ENCODE measurements at places on chromosomes 3 and 15.
A peak's percentile ranks its signal among the peaks of the same experiment; 100 is the strongest.

DNA sequence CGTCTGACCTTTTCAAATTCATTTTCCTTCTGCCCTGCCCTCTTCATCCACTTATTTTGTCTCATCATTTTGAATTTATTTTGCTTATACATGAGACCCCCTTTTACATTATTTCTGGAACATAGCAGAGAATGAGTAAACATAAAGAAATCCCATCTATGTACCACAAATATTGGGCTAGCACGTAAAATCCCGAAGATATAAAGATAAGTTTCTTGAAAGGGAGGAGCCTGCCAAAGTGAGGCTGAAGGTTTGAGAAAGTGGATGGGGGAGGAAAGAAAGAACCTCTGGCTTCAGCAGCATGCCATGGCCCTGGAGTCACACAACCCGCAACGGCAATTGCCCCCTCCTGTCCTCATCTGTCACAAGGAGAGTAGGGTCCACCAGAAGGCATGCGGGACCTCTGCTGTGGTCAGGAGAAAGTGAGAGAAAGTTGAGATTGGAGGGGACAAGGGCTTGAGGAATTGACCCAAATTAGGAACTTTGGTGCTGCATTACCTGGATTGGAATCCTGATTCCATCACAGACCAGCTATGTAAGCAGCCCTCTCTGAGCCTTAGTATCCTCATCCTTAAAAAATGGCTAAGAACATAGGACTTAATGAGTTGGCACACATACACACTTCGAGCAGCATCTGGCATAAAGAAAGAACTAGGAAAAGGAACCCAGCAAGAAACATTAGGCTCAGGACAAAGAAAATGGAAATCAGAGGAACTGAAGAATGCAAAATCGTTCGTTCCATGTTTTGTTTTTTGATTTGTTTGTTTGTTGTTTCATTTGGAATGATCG, 53.7 kb upstream of the GYG1 start:
- DNase-seq: no peak

DNA sequence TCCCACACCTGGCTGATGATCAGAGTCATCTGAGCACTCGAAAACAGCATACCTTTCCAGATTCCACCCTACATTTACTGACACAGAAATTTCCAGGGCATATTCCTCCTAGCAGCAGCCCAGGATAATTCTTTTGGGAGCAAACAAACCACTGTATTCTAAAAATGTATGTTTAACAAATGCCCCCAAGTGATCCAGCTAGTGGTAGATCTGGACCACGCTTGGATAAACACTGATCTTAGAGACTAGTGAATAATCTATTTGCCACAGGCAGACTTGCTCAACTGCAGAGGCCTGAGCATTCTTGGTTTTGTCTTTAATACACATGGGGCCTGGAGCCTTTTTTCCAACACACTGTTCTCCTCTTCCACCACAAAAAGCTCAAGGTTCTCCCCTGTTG, 89.6 kb downstream of the TM4SF4 start:
- no peak for DNase-seq

DNA sequence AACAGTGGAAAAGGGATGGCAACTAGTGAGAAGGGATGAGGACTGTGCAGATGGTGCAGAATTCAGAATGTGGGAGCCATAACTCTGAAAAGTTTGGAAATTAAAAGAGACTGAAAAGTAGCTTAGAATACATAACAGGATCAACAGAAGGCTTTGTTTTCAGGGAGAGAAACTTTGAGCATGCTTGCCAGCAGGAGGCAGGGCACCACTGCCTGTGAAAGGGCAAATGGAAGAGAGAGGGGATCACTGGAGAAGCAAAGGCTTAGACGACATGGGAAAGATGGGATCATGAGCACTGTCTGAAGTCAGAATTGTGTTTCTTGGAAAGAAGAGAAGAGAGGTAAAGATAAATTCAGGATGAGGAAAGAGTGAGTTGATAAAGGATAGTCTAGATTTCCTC, 99.6 kb downstream of the ABI3BP start:
- DNase-seq: no peak

- DNase-seq: no peak
Measured at GRCh38 chr15:34338347-34338746, 766 bp upstream of the SLC12A6 start.

- DNase-seq: no peak
Measured at GRCh38 chr3:110027446-110028080, 690.2 kb upstream of the DPPA4 start.

GRCh38 chr3:177574222-177574856, 377.1 kb upstream of the TBL1XR1 start:
- no peak for DNase-seq

DNA sequence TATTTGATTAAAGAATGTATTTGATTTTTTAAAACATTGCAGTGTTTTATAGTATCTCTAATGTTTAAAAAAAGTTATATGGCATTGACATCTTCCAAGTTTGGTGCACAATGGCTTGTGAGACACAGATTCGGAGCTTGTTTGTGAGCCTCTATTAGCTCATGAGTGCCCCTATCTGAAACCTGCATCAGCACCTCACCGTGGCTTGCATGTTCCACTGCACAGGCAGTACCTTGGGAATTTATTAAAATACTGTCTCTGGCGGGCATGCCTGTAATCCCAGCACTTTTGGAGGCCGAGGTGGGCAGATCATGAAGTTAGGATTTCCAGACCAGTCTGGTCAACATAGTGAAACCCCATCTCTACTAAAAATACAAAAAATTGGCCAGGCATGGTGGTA, 6.8 kb upstream of the RTP2 start:
- DNase-seq: no peak

DNA sequence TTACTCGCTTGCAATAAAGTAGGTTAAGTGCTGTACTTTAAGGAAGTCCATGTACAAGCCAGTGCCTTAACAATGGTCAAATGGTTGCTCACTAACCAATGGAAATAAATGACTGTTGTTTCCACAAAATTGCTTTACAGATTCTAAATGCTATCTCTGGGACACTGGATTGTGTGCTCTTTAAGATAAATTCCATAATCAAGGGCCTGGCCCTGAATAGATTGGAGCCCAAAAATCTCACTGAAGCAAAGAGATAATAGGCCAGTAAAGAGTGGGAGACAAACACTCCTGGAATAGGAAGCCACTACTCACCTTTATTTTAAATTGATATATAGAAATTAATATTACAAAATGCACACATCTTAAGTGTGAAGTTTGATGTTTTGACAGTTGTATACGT, 62.4 kb upstream of the GOLGA6B start:
- DNase-seq: no peak

DNA sequence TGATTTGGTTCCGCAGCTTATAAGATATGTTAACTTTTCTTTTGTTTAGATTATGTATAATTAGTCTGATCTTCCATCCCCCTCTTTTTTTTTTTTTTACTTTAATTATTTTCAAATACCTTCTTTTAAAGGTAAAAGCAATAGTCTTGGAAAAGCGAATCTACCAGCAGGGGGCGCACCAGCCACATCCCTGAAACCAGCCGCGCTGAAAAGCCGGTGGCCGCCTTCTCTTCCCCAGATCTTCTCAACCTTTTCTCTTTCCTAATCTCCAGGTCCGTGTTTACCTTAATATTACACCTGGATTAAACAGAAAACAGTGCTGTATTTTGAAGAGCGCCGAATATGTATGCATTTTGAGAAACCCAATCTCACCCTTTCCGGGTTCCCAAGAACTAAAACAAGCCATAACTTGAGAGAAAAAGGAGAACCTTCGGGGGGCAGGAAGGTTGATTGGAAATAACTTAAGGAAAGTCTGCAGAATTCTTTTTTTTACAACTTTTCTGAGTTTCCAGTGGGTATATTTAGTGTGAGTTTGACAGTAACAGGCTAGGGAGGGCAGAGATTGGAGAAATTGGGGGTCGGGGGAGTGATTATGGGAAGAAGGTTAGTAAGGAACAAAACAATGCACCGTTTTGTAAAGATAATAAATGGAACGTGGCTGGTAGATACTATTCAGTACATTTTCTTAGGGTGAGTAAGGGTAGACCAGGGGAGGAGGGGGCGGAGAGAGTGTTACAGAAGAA, 2.0 kb upstream of the SOX2 start:
- peak; percentile 83 for DNase-seq

GRCh38 chr15:66040211-66040892, 171.1 kb downstream of the RAB11A start:
- DNase-seq: no peak

- no peak for DNase-seq
Measured at GRCh38 chr3:197015790-197016736, 13.6 kb downstream of the MELTF start.

DNA sequence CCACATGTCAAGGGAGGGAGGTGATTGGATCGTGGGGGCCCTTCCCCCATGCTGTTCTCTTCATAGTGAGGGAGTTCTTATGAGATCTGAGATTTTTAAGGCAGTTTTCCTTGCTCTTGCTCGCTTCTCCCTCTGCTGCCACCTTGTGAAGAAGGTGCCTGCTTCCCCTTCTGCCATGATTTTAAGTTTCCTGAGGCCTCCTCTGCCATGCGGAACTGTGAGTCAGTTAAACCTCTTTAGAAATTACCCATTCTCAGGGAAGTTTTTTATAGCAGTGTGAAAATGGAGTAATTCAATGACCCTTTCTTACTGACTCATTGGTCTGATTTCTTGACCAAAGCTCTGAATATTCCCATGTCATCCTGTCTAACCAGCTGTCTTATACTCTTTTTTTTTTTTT, 484.4 kb upstream of the TPRG1 start:
- no peak for DNase-seq

DNA sequence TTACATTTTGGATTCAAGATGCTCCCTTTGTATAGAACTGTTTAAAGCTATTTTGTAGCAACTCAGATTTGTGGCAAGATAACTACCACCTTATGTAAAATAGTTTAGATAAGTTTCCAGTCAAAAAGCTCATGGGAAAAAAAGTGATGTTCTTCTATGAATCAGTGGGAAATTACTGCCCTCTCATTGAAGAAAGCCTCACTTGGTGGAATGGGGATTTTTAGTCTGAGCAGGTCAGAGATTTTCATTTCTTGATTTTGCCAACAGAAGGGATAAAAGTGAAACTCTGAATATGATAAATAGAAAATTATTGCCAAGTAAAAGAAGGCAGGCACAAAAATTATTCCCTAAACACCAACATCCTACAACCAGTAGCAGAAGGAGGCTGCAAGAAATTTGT, 25.8 kb upstream of the CSTA start:
- no peak for DNase-seq

- no peak for DNase-seq
Measured at GRCh38 chr15:51658664-51659063, 22.6 kb upstream of the SCG3 start.

DNA sequence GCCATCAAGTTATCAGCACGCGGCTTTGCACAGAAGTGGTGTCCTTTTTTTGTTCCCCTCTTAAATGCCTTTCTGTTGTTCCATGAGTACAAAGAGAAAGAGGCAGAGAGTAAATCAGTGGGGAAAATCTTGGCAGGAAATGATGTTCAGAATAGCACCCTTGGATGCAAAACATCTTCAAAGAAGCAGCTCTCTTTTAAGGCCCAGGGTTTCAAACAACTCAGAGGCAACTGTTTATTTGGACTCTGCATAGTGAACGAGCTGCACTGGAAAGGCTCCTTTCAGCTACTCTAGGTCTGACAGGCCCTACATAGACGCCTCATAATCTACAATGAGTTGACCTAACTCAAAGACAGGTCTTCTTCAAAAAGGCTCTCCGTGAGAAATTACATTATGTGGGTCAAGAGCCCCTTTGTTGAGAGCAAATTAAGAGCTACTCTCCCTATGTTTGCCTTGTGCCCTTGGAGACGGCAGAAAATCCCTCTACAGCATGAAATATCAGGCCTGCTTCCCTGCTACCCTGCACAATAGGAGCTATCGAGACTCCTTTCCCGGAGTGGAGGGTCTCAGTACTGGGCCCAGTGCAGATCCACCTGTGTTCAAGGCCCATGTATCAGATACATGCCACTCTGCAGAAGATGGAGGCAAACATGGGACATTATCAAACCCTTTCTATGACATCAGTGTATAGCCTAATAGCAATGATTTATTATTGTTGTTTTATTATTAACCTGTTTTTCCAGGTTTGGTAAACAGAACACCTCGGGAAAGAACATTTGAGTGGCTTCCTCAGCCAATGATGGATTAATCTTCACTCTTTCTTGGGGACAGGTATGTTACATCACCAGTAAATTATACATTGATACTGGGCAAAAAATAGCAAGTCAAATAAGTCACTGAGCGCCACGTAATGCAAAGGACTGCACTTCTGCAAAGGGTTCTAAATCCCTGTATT, 53.1 kb downstream of the HEG1 start:
- DNase-seq: no peak

GRCh38 chr3:21517184-21517583, 233.8 kb downstream of the ZNF385D start:
- no peak for DNase-seq

DNA sequence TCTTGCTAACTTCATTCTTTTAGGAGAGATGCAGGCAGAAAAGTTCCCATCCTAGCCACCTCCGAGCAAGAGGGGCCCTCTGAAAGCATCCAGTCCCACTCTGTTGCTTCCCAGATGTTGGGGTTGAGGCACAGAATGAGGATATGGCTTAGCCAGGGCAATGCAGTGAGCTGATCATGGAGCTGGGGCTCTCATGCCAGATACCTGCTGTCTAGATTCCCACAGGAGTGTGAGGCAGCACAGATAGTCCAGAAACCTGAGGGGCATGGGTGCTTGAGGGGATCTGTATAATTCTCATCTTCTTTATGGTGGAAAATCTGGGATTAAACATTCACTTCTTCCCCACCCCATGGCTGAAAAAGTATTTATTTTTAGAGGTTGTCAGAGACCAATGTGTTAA, 1.2 kb downstream of the SLC22A13 start:
- DNase-seq: no peak

- DNase-seq: no peak
Measured at GRCh38 chr3:131474115-131474514, 28.7 kb downstream of the MRPL3 start.

- DNase-seq: no peak
Measured at GRCh38 chr3:35183927-35184675, 455.2 kb upstream of the ARPP21 start.

DNA sequence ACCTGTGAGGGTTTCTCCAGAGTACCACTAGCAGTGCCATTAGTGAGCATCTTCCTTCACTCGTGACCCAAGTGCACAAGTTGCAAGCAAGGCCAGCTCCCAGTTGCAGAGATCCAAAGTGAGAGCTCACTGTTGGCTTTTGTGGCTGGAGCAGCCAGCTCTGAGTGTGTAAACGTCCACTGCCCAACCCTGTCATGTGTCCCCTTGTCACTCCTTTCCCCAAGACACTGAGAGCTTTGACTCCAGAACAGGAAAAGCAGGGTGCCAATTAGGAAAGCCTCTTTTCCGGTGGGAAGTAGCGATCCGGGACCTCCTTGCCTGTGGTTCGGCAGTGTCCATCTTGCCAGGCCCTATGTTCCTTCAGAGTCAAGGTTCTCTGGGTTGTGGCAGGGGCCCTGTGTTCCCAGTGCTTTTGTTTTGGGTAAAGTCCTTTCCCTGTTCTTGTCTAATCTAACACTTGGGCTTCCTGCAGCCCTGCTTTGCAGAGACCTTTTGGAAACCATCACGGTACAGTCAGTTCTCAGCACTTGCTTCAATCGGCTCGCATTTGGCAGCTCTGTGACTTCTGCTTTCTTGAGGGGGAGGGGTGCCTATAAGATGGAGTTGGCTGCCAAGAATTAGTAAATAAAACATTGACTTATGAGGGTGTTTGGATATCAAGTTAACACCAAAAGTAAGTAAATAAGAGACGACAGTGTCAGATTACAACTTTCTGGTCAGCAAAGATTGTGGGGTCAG, 90.5 kb downstream of the DNASE1L3 start:
- no peak for DNase-seq

All from activated CD4-positive, alpha-beta T cell treated with anti-CD3 and anti-CD28 coated beads for 48 hours (primary cell).